ENCODE measurements at places on chromosomes 2 and 18. TPM values are rescaled to one million over a fixed set of nuclear protein-coding genes. Genes with fewer than 3 reads are reported as not detected.

- H3K4me3 ChIP-seq: no peak overlapping the region
- H3K27me3 ChIP-seq: no peaks in the 10 kb centered on the region
- no peak for DNase-seq
- H3K36me3 ChIP-seq: no peaks in the 10 kb centered on the region
These were observed 246.0 kb upstream of the LYPD1 start for GRCh38 chr2:132915812-132916549.

- H3K27ac ChIP-seq: no peak overlapping the region
- H3K4me3 ChIP-seq: no peak overlapping the region
- peaks cover 10% of the 10 kb centered on the region for H3K4me1 ChIP-seq
- H3K36me3 ChIP-seq: no peaks in the 10 kb centered on the region
- no peaks in the 10 kb centered on the region for H3K27me3 ChIP-seq
- no peak for DNase-seq
These were observed 260.8 kb downstream of the SETBP1 start for GRCh38 chr18:44941516-44941915.

DNA sequence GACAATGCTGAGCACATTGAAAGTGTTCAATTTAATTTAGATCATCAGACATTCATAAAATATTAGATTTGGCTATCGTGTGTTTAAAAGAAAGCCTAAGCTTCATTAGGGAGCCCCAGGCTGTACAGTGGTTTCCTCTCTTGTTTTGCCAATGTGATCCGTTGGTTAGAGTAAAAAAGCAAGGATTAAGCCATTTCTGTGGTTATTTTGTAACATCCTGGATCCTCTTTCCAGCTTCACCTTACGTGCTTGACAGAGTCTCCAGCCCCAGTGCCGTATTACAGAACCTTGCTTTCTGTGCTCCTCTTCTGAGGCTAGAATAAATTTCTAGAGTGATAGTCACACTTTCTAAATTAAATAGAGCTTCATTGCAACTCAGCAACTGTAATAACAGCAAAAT lies 289.3 kb upstream of the LINC00305 start:
- H3K36me3 ChIP-seq: no peaks in the 10 kb centered on the region
- no peak overlapping the region for H3K27ac ChIP-seq
- H3K4me3 ChIP-seq: no peak overlapping the region
- no peaks in the 10 kb centered on the region for H3K4me1 ChIP-seq
- DNase-seq: no peak

- no peaks in the 10 kb centered on the region for H3K36me3 ChIP-seq
- peaks cover 2% of the 10 kb centered on the region for H3K4me1 ChIP-seq
- DNase-seq: no peak
- no peaks in the 10 kb centered on the region for H3K27me3 ChIP-seq
- no peak overlapping the region for H3K27ac ChIP-seq
These were observed 317.6 kb upstream of the SMIM21 start for GRCh38 chr18:75745147-75745546.

DNA sequence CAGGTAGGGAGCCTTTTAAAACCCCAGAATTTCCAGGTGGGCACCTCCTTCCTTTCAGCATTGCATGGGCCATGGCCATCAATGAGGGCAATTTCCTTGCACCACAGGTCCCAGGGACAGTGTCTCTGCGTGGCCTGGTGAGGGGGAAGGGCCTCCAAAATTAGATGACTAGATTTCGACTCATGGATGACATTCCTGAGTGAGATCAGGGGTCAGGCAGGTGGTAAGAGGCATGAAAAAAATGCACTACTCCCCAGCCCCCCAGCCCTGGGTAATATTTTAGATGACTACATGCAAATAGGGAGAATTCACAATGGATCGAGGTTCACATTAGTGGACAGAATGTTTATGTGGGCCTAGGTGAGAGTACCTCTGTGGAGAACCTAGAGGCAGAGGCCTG lies 19.0 kb upstream of the IGFBP5 start:
- H3K27me3 ChIP-seq: no peaks in the 10 kb centered on the region
- peaks cover 13% of the 10 kb centered on the region for H3K4me1 ChIP-seq
- H3K27ac ChIP-seq: no peak overlapping the region
- no peak for DNase-seq

- DNase-seq: no peak
- H3K4me3 ChIP-seq: no peak overlapping the region
- H3K36me3 ChIP-seq: no peaks in the 10 kb centered on the region
- H3K27me3 ChIP-seq: no peaks in the 10 kb centered on the region
These were observed 280.9 kb upstream of the STON1 start for GRCh38 chr2:48249025-48249424.

DNA sequence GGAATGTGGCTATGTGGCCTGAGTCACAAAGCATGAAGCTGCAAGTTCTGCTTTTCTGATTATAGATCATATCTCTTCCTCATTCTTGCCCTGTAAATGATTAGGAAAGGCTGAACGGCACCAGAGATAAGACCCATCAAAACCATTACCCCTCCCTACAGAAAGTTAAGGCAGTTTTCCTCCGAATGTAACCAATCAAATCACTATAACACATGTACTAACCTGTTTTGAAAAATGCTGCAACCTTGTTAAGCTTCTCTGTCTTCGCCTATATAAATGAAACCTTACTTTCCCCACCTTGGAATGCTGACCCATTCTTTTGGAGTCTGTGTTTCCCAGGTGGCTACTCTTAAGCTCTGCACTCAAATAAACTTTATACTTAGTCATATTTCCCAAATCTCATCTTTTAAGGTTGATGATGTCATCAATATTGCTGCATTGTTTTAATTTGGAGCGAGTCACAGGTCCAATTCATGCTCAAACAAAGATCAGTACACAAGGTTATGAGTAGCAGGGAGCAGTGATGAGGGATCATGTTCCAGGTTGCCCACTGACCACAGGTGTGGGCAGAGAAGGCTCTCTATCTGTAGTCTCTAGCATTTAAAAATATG lies 662.3 kb downstream of the IRS1 start:
- no peaks in the 10 kb centered on the region for H3K27me3 ChIP-seq
- no peaks in the 10 kb centered on the region for H3K4me1 ChIP-seq
- no peak overlapping the region for H3K4me3 ChIP-seq
- no peaks in the 10 kb centered on the region for H3K36me3 ChIP-seq

DNA sequence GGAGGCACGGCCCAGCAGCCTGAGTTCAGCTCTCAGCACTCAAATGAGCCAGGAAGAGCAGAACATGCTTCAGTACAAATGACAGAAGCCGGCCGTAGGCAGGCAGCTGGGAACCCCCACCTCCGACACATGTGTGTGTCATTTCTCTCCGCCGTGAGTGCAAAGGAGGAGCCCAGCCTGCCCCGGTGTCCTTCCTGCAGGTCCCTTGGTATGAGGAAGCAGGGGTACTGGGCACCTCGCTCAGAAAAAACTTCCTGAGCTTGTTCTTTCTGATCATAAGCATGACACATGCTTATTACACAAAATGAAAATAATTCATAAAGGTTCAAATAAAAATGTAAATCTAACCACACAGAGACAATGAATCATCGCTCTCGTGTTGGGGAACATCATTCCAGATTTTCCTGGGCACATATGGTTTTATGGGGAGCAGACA lies 35.3 kb downstream of the KCNF1 start:
- H3K4me3 ChIP-seq: no peak overlapping the region
- no peak for DNase-seq
- H3K27ac ChIP-seq: no peak overlapping the region
- no peaks in the 10 kb centered on the region for H3K27me3 ChIP-seq
- no peaks in the 10 kb centered on the region for H3K4me1 ChIP-seq

DNA sequence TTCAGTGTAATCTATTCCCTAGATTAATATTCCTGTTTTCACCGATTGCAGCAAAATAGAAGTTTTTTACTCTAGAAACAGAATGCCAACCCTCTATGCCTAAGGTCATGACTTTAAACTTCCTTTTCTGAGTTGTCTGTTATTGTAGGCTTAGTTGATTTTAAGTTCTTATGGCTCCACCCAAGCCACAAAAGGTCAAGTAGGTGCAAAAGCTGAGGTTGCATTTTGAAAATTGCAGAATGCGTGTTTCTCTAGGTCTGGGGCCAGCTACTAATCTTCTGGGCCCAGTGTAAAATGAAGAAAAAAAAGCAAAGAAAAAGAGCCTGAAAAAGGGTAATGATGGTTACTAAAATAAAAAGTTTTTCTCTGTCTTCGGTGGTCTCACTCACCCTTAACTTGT lies 635.7 kb upstream of the FAM98A start:
- H3K27ac ChIP-seq: no peak overlapping the region
- H3K27me3 ChIP-seq: no peaks in the 10 kb centered on the region
- no peak for DNase-seq
- peaks cover 3% of the 10 kb centered on the region for H3K4me1 ChIP-seq
- H3K4me3 ChIP-seq: no peak overlapping the region

GRCh38 chr2:174403628-174404027 lies 8.1 kb downstream of the SCRN3 start:
- DNase-seq: no peak
- no peaks in the 10 kb centered on the region for H3K27me3 ChIP-seq
- H3K36me3 ChIP-seq: no peaks in the 10 kb centered on the region
- no peak overlapping the region for H3K27ac ChIP-seq
- no peak overlapping the region for H3K4me3 ChIP-seq
- H3K4me1 ChIP-seq: no peaks in the 10 kb centered on the region

DNA sequence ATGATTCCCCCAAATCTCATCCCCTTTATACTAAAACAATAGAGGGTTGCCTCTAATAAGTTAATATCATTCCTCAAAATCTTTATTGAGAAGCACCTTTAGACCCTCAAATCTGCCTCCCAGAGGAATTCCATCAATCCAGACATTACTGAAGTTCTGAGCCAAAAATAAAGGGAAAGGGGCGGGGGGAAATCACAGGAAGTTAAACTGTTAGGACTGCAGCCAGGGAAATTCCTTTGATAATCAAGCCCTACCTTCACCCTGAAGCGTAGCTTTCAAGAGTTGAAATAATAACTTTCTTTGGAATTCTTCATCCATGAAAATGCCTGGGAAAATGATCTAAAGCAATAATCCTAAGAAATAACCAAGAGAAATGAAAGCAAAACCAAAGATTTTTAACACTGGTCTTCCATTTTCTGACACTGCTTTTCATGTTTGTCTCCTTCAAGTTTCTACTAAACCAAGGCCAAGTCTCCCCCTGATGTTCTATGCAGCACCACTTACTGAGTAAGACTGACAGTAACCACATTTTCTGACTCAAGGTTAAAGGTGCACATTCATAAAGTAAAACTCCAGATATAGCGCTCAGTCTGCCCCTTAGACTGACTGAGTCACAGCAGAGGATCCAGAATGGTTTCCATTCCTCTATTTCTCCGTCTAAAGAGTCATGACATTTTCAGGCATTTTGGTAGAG lies 78.2 kb downstream of the TCF4 start:
- H3K4me3 ChIP-seq: peak overlapping the region; percentile 13
- no peaks in the 10 kb centered on the region for H3K27me3 ChIP-seq
- no peak for DNase-seq
- H3K36me3 ChIP-seq: no peaks in the 10 kb centered on the region

- no peak for DNase-seq
- H3K27me3 ChIP-seq: no peaks in the 10 kb centered on the region
- H3K4me1 ChIP-seq: no peaks in the 10 kb centered on the region
- no peak overlapping the region for H3K27ac ChIP-seq
- no peak overlapping the region for H3K4me3 ChIP-seq
These were observed 115.7 kb downstream of the ACKR3 start for GRCh38 chr2:236685361-236685760.

GRCh38 chr18:76265497-76266235 lies 229.4 kb downstream of the ZNF516 start:
- peak; percentile 86 for DNase-seq
- no peaks in the 10 kb centered on the region for H3K36me3 ChIP-seq
- H3K27me3 ChIP-seq: no peaks in the 10 kb centered on the region
- H3K4me3 ChIP-seq: peak overlapping the region; percentile 30
- peak overlapping the region; percentile 82 for H3K27ac ChIP-seq

- H3K4me1 ChIP-seq: peaks cover 5% of the 10 kb centered on the region
- H3K27me3 ChIP-seq: no peaks in the 10 kb centered on the region
- H3K27ac ChIP-seq: no peak overlapping the region
- no peak for DNase-seq
- no peaks in the 10 kb centered on the region for H3K36me3 ChIP-seq
These were observed 55.3 kb downstream of the CAB39 start for GRCh38 chr2:230767862-230768388.

- no peak overlapping the region for H3K27ac ChIP-seq
- no peaks in the 10 kb centered on the region for H3K4me1 ChIP-seq
- no peak overlapping the region for H3K4me3 ChIP-seq
- DNase-seq: no peak
- H3K36me3 ChIP-seq: no peaks in the 10 kb centered on the region
These were observed 40.8 kb downstream of the TSN start for GRCh38 chr2:121796239-121796638.

GRCh38 chr18:71242981-71243380 lies 954.1 kb downstream of the SOCS6 start:
- no peaks in the 10 kb centered on the region for H3K36me3 ChIP-seq
- no peak for DNase-seq
- H3K4me1 ChIP-seq: no peaks in the 10 kb centered on the region
- no peak overlapping the region for H3K27ac ChIP-seq
- H3K4me3 ChIP-seq: no peak overlapping the region

GRCh38 chr2:67342394-67342793 lies 54.7 kb upstream of the ETAA1 start:
- no peak overlapping the region for H3K27ac ChIP-seq
- H3K27me3 ChIP-seq: no peaks in the 10 kb centered on the region
- DNase-seq: no peak

DNA sequence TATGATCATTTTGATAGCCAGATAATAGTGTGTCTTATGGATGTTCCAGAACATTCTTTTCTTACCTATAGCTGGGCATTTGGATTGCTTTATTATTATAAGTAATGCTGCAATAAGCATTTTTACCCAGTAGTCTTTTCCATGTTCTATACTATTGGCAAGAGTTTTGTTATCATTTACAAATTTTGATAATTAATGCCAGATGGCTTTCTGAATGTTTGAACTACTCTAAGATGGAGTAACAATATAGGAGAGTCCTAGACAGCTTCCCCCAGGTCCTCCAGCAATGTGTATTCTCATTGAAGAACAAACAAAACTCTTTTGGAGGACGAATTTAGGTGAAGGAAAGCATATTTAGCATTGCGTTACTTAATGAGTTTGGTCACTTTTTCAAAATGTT lies 73.0 kb downstream of the INPP4A start:
- H3K27me3 ChIP-seq: no peaks in the 10 kb centered on the region
- no peak overlapping the region for H3K27ac ChIP-seq
- no peak overlapping the region for H3K4me3 ChIP-seq
- H3K4me1 ChIP-seq: peaks cover 12% of the 10 kb centered on the region
- DNase-seq: no peak

The CHRND gene
- total RNA-seq: not detected

The MSTN gene
- total RNA-seq: 0.13 TPM

The SNORC gene
- total RNA-seq: 0.76 TPM

The RSAD2 gene
- total RNA-seq: 3.2 TPM

The CABYR gene
- 1.4 TPM for total RNA-seq

The RELCH gene
- total RNA-seq: 23.6 TPM

The ALK gene
- total RNA-seq: 0.33 TPM

The CDK15 gene
- total RNA-seq: 7.9 TPM

The MRO gene
- total RNA-seq: 2.8 TPM

The SKOR2 gene
- not detected for total RNA-seq

The RAB10 gene
- 103 TPM for total RNA-seq

The SIX2 gene
- total RNA-seq: not detected

The ELOA2 gene
- not detected for total RNA-seq

All from ovary (tissue), 10 donors.